ENCODE measurements at places on chromosomes 4 and X. TPM values are rescaled to one million over a fixed set of nuclear protein-coding genes. Genes with fewer than 3 reads are reported as not detected.

Gene SYNPO2
- total RNA-seq = 20.9 TPM

Gene PABPC1L2B
- total RNA-seq = not detected

Gene TREX2
- total RNA-seq = 3.3 TPM

Gene UGT2B15
- total RNA-seq = not detected

Gene PHOX2B
- total RNA-seq = not detected

Gene TDO2
- total RNA-seq = 1.4 TPM

Gene UXT
- total RNA-seq = 94.9 TPM

Gene DCLK2
- total RNA-seq = 11.6 TPM

DNA sequence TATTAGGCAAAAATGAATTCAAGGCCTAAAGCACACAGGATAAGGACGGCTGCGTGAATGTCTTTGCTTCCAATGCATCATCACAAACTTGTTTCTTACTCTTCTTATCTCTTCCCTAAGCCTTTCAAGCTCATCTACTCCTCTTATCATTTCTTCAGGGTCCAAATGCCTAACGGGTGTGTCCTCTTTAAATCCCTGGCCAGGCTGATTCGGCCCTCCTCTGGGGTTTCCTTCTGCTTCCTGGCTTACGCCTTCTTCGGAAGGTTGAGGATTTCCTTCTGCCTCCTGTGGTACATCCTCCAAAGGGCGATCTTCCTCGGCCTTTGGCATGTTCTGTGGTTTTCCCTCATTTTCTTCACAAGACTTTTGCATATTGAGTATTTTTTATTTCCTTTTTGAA is 1.3 kb downstream of the TCEAL8 start:
- DNase-seq = no peak

- peak; percentile 53 for DNase-seq
These were observed 617.1 kb upstream of the INTU start for GRCh38 chr4:127015667-127016117.

DNA sequence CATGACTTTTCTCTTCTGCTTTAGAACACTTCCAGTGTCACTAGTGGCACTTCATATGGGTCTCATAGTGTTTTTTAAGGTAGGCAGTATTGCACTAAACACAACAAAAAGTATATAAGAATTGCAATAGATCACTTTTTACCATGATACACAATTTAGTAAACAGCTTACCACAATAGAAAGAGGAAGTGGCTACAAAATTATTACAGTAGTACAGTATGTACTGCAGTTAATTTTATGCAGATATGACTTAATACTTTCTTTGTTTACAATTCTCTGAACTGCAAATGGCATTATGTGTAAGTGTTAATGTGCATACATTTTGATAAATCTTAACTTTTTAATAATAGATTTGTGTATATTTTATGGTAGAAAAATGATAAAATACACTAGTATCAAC is 157.3 kb downstream of the RRAGB start:
- DNase-seq = no peak

GRCh38 chr4:175790083-175790482 is 22.0 kb downstream of the GPM6A start:
- no peak for DNase-seq

DNA sequence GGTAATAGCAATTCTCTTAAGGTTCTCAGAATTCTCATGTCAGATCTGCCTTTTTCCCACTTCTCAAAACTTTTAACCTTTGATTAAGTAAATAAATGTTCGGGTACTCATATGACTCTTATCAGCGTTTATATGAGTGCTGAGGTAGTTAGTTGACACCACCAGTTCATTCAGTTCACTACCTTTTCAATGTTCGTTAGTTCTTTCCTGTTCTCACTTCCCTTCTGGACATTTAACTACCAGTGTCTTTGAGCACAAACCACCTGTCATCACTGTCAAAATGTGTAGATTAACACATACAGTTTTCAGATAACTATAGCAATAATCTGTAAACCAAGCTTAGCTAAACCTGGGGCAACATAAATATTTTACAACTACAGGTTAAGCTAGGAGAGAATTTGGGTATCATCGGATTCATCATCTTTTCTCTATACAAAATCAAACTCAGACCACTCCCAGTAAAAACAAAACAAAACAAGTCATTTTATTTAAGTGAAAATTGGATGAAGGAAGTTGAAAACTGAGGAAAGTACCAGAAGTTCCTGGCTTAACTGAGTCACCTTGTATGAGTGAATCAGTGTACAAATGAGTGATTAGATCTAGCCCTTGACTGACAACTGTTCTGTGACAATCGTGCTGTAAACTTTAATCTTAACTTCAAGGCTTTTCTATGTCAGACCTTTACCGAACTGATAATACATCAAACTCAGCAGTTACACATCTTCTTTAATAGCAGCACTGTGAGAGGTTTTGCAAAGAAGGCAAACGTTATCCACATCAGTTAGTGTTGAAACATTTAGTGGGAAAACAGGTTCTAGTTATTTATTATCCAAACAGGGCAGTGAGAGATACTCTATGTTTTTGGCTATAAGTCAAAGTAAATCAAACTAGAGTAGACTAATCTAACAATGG is 41.9 kb downstream of the ARHGEF38 start:
- DNase-seq = no peak

DNA sequence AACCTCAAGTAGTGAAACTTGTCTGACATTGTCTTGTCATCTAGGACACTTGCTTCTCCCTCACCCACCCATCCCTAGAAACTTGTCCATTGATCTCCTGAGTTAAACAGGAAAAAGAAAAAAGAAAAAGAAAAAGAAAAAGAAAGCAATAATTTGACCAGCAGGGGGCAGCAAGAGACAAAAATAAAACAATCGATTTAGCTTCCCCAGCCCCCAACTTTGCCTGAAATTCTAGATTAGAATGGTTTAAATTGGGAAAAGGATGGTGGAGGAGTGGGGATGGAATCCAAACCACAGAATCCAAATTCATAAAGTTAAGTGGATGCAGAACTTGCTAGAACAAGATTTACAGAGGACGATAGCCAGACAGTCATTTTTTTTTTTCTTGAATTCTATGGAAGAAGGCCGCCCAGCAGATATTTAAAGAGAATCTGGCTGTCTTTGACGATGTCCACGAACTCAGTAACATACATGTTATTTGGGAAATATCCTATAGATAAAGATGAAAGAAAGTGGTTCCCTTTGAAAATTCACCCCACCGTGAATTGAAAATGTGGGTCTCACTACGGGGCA is 282.9 kb downstream of the USP46 start:
- DNase-seq = peak; percentile 81

- no peak for DNase-seq
These were observed 248.5 kb downstream of the TENM3 start for GRCh38 chr4:182491719-182492118.

DNA sequence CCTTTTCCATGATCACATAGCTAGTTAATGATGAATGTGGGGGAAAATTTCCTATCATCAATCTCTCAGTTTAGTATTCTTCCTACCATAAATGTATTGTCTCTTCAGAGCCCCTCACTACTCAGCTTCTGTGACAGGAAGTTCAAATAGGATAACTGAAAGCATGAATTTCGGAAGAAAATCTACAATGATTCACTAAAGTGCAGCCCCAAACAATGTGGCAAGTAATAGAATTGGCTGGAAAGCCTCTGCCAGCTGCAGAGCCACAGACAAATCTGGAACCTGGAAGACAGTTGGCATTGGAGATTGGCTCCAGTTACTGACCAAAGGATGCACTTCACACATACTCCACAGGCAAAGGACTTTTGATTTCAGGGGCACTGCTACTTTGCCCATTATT is 35.2 kb downstream of the EGF start:
- DNase-seq = peak; percentile 4

DNA sequence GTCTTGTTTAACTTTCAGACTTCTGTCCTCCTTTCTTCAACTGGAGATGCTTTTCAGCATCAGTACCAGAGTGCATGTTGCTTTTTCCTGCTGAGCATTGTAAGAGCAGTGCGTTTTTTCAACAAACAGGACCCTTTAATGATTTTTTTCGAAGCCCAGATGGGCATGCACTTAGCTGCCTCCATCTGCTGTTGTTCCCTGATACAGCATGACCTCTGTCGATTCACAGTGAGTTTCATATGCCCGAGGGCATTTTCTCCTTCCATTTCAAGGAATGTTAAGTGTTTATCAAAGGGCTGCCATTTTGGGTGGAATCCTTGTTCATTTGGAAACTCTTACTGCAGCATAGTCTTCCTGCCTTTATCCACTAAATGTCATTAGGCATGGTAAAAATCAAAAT is 428.6 kb downstream of the DTHD1 start:
- DNase-seq = no peak

DNA sequence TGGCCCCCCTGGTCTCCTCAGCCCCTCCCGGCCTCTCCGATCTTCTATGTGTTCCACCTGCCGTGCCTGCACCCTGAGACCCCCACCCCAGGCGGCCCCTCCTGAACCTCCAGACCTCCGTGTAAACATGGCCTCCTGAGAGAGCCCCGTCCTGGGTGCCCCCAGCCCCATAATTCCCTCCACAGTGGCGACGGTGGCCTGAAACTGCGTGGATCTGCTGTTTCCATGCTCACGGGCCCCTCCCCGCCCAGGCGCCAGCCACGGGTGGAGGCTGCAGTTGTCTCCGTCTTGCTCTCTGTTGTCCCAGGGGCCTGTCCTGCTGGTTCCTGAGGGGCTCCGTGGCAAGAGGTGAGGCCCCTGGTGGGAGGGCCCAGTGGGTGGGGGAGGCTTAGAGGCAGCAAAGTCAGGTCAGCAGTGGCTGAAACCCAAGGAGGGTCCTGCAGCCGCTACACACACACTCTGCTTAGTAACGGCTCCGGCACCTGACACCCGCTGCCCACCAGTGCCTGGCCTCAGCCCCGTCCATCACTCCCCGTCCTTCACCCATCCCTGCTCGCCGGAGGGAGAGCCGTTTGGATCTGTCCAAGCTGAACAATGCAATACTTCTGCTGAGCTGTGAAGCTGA is 75.8 kb downstream of the FAM53A start:
- peak; percentile 36 for DNase-seq

GRCh38 chr4:176309772-176310171 is 10.0 kb upstream of the SPCS3 start:
- DNase-seq = peak; percentile 64

DNA sequence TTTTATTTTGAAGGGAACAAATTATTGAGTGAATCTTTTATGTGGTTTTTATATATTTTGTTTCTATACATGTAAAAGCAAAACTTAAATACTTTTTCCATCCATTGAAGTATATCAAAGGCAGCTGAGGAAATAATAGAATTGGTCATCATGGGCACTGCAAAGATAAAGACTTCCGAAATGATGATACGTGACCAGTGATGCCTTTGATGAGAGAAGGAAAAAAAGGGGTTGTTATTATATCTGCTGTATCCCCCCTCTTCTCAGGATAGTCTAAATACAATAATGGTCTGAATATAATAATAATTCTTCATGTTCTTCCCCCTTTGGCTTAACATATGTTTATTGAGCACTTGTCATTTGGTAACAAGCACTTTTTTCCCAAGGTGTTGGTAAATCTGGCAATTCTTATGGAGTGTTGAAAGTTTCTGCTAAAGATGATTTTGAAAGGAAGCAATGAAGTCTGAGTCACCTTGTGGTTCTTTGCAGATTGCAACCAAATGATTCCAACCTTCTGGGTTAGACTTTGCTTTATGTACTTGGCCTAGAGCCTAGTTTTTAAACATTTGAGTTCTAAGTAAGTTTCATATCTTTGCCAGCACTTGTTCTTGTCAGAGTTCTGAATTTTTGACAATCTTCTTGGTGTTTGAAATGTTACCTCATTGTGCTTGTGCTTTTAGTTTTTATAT is 60.8 kb downstream of the USP9X start:
- DNase-seq = peak; percentile 76

- DNase-seq = no peak
These were observed 29.4 kb downstream of the WDR13 start for GRCh38 chrX:48626401-48627298.

- no peak for DNase-seq
These were observed 94.6 kb downstream of the REELD1 start for GRCh38 chr4:146308951-146309350.

GRCh38 chr4:6320663-6321062 is 51.0 kb downstream of the WFS1 start:
- DNase-seq = no peak

DNA sequence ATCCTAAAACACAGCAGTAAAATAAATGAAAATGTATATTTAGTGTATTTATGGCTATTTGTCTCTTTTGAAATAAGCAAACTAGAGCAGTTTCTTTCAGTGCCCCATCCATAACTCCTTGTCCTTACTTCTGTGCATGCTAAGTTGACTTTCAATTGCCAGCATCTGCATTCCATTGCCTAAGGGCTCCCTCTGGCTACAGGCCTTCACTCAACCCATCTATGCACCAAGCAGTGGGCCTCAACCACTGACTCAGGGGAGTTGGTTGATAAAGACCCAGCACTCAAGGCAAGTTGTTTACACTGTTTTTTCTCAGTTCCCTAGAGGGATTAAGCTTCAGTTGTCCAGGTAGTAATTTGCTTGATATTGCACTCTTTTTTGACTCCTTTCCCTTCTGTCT is 265.7 kb downstream of the IQCM start:
- peak; percentile 6 for DNase-seq

DNA sequence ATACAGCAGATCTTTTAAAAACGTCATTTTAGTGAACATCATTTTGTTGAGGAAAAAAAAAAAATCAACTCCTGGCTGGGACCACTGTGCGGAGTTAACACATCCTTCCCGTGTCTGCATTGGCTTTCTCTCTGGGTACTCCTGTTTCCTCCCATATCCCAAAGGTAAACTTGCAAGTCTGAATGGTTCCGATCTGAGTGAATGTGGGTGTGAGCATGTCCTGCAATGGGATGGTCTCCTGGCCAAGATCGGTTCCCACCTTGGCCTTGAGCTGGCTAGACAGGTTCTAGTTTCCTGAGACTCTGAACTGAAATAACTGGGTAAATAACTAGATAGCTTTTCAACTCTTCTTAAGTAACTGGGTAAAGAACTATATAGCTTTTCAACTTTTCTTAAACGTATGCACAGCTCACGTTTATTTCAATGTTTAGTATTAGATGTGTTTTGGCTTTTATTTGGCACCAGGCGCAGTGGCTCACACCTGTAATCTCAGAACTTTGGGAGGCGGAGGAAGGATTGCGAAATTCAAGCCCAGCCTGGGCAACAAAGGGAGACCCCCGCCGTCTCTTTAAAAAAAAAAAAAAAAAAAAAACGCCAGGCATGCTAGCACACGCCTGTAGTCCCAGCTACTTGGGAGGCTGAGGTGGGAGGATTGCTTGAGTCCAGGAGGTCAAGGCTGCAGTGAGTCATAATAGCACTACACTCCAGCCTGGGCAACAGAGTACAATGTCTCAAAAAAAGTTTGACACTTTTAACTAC is 14.0 kb downstream of the RBMX start:
- DNase-seq = no peak

- DNase-seq = no peak
These were observed 648 bp upstream of the MSMO1 start for GRCh38 chr4:165326831-165327210.

All from osteoblast (primary cell).